ENCODE measurements at places on chromosomes 5 and 9.
A peak's percentile ranks its signal among the peaks of the same experiment; 100 is the strongest.

GRCh38 chr5:33369485-33370465, 71.0 kb upstream of the TARS1 start:
- no peak for DNase-seq

- no peak for DNase-seq
Measured at GRCh38 chr9:133708246-133709014, 29.7 kb downstream of the SARDH start.

DNA sequence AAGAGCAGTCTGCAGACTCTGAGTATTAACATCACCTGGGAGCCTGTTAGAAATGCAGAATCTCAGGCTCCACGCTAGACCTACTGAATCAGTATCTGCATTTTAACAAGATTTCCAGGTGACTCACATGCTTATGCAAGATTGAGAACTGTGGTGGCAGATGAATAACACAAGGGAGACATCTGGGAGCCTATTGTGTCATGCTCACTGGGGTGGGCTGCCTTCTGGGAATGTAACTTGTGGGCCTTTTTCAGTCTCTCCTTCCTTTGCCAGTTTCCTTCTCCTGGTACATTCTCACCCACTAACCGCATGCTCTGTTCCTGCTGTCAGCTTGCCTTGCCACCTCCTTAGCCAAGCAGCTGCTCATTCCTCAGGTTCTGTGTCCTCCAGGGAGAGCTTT, 176.6 kb upstream of the C9orf72 start:
- DNase-seq: no peak

DNA sequence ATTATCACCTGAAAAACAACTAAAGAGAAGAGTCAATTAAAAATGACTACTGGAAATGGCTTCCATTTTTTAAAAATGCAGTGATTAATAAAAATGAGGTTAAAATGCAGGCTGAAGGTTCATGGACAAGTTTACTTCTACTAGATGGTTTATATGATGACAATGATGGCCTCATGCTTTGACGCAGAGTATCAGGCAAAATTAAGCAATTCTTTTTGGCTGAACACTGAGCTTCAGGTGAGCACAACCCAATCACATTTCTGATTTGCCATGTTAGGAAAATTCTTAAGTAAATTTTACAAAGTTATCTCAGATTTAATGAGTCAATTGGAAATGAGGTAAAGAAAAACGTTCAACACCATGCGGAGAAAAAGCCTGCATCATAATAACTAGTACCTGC, 22.3 kb downstream of the DMGDH start:
- no peak for DNase-seq

DNA sequence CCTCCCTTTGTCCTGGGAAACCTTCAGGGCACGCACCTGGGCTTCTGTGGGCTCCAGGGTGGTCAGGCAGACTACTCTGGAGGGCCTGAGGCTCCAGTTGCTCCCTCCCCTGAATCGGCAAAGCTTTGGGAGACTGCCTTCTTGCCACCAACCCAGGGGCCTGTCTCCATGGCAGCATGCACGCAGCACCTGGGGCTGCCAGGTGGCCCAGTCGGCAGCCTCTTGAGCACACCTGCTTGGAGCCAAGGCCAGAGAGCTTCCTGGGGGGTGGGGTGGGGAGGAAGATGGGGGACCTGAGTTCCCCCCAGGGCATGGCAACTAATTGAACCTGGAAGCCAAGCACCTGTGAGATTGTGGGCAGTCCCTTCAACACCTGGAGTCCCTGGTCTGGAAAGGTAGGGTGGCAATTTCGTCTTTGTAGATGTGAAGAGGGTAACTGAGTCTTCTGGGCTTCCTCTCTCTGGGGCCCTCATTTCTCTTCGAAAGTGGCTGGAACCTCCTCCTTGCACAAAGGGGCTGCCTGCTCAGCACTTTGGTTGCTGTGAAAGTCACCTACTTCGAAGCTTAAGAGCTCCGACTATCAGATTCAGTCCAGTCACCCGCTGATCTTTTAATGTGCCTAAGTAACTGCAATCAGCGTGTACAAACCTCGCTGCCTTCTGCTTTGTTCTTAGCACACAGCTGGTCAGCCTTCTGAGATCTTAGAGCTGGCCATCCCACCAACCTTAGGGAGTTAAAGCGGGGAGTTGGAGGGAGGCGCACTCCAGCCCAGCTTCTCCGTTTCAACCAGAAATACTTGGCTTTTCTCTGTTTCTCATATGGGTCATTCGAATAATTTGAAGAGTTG, 4.0 kb downstream of the RNF183 start:
- DNase-seq: no peak

GRCh38 chr9:87592554-87593358, 95.1 kb downstream of the DAPK1 start:
- no peak for DNase-seq

DNA sequence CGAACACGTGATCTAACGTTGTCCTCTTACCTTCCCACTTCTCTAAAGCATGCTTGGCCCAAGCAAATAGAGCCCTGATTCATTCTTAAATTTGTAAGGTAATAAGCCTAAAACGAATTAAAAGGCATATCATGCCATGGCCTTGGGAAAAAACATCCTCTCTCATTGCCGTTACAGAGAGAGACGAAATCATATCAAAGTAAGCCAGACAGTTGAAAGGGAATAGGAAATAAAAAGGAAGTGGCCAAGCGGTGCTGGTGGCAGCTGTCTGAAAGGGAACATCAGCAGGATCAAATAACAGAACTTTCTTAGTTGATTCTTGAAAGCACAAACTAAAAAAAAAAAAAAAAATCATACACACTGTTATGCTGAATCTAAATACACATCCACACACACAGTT, 49.1 kb upstream of the CDH6 start:
- no peak for DNase-seq

- DNase-seq: no peak
Measured at GRCh38 chr9:129405089-129405826, 215.6 kb downstream of the C9orf50 start.

DNA sequence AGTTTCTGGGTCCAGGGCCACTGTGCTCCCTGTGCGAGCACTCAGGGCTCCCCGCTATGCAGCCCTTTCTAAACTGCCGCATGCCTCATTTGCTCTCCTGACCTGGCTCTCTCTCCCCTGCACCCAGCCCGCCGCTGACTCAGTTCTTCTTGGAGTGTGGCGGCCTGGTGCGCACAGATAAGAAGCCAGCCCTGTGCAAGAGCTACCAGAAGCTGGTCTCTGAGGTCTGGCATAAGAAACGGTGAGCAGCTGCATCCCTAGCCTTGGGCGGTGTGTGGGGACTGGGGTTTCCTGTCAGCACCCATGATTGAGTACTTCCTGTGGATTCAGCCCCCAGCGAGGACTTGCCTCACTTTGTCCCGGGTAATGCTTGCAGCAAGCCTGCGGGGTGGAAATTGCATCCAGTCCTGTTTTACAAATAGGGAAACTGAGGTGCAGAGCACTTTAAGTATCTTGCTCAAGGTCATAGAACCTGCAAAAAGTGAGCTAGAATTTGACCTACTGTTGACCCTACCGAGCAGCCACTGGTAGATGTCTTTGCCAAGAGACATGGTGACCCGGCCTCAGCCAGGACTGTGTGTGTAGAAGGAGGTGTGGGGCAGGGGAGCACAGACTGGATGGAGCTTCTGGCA, 27.9 kb downstream of the USP20 start:
- no peak for DNase-seq

DNA sequence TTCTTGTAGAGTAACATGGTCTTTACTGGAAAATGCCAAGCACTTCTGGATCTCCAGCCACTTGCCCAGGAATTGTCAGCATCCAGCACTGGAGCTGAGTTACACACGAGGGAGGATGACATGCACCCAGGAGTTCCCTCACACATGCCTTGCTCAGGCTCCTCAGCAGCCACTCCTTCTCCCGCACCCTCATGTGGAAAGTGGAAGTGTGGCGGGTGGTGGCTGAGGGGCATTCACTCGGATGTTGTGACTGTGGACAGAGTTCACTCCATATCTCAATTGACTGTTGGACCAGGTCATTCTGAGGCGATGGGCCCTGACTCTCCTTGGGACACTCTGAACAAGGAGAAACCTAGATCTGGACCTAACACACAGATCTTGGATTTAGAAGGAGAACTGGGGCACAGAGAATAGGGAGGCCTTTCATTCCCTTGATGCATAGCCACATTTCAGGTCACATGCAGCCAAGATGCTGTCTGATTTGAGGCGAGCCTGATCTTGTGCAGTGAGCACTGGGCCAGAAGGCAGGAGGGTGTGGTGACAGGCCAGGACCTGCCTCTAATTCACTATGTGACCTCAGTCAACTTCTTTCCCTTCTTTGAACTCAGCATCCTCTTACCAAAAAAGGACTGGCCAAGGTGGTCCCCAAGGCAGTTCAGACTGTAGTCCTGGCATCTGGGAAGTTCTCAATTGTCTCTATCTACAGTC, 62.1 kb downstream of the CYSTM1 start:
- no peak for DNase-seq

GRCh38 chr9:124531115-124531514, 23.9 kb upstream of the NR5A1 start:
- no peak for DNase-seq

- DNase-seq: no peak
Measured at GRCh38 chr9:97857606-97858392, 4.8 kb downstream of the FOXE1 start.

DNA sequence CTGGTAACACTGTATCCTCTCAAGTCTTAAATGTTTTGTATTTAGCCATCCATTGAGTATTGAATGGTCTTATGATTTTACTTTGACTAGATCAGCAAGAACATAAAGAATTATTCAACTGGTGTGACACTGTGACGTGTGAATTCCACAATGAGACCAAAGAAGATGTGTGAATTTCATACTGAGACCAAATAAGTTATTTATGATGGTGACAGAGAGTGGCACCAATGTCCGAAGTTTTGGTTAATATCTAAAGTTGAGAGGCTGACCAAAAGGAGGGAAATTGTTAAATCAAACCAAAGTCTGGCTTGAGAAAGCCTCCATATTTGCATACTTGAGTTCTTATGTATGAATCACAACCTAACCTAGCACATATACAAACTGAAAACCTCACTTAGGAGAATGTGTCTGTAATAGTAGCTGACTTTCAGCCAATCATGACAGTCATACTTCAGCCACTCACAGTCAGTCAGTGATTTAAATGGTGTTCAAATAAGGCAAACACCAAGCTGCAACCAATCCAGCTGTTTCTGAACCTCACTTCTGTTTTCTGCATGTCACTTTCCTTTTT, 31.5 kb upstream of the FAM170A start:
- DNase-seq: no peak

- DNase-seq: no peak
Measured at GRCh38 chr5:173165177-173166016, 21.1 kb downstream of the BNIP1 start.

DNA sequence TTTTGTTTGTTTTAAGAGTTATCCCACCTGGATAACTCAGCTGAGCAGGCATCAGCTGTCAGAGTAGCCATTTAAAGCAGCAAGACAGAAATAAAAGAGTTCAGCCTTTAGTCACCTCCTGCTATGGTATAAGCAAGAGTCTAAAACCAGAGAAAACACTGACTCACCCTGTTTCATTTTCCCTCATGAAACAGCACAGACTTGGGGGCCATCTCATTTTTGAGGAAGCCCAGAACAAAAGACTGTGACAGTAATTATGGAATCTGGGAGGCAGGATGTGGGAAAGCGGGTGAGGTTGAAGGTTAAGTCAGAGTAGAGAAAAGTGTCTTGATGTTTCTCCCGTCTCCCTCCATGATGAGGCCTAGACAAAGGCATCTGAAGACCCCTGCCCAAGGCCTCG, 90.2 kb upstream of the FAM174A start:
- no peak for DNase-seq

DNA sequence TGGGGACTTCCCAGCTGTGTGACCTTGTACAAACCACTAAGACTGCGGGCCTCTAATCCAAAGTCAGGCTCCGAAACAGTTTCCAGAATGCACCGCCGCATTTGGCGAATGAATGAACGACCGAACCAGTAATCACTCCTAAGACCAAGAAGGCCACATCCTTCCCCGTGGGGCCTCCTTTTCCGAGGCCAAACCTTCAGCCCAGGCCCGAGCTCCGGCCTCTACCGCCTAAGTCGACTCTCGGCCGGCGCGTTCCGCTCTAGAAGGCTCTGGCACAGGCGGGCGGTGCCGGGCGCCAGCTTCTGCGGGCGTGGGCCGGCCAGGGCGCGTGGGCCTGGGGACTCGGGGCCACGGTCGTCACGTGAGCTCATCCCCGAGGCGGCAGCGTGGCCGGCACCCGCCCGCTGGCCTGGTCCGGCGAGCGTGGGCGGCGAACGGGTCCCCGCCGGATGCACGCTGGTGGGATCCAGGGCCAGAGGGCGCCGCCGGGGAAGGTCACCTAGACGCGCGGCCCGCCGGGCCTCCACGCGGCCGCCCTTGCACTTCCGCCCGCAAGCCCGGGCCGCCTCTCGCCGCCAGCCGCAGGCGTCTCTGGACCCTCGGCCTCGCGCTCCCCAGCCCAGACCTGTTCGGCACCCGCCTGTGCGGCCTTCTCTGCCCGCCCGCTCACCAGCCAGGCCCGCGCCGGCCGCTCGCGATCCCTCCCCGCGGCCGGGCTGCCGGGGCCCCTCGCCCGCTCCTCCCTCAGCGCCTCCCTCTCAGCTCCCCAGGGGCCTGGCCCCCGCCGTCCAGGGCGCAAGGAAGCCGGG, 754 bp downstream of the VDAC1 start:
- no peak for DNase-seq

DNA sequence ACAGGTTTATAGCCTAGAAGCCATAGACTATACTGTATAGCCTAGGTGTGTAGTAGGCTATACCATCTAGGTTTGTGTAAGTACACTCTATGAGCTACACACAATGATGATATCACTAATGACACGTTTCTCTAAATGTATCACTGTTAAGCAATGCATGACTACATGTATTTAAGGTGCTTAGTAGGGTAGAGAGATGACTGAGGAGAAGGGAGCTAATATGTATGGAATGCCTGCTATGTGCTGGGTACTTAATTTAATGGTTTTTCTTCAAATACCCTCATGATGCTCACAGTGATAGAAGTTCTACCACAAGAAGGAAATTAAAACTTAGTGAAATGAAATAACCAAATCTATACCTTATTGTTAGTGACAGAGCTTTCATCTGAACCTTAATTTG, 1785.5 kb downstream of the EFNA5 start:
- DNase-seq: no peak

DNA sequence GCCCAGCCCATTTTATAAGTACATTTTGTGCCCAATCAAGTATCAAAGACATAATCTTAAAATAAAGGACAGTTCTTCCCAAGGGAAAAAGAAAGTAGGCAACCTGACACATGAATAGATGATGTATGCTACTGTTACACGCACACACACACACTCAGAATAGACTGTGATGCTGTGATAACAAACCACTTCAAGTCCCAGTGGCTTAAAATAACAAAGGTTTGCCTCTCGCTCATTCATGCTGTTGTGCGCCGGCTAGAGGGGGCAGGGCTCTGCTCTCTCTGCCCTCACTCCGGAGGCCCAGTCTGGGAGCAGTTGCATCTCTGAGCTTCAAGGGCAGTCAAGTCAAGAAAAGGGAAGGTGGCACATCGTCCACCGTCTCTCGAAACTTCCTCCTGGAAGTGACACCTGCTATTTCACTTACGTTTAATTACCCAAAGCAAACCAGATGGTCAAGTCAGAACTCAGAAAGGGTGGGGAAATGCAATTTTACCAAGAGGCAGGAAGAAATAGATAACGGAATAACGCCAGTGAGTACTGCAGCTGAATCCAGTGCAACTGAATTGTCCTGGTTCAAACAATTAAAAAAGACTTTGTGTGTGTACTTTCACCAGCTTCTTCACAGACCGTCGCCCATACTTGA, 43.3 kb downstream of the ANKRD33B start:
- DNase-seq: no peak

GRCh38 chr5:32531885-32532520, 53.4 kb upstream of the SUB1 start:
- peak; percentile 7 for DNase-seq

- DNase-seq: no peak
Measured at GRCh38 chr5:148556835-148557234, 97.5 kb downstream of the HTR4 start.

GRCh38 chr9:108207561-108208165, 648.1 kb downstream of the ACTL7B start:
- no peak for DNase-seq
